Cortex of kidney (tissue), 1 donor: ENCODE measurements at places on chromosomes 3 and 15.

DNA sequence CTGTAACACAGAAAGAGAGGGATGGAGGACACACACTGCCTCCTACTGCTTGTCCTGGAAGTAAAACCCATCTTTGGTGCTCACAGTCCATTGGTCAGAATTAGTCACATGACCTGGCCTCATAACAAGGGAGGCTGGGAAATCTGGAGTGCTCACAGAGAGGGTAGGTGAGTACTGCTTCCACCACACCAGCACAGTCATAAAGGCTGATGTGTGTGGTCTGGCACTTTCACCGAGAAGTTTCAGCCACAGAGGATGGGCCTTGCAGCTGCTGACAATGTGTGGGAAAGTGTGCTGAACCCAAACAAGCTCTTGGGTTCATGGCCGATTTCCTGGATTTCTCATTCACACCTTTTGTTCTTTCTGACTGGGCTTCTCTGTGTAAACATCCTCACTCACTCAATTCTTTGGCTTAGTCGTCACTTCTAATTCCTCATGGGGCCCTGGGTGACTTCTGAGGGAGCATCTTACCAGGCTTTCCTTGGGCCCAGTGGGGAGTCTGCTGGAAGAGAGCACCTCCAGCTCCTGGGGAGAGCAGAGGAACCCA is 100.7 kb downstream of the ASB7 start:
- DNase-seq, result no peak

DNA sequence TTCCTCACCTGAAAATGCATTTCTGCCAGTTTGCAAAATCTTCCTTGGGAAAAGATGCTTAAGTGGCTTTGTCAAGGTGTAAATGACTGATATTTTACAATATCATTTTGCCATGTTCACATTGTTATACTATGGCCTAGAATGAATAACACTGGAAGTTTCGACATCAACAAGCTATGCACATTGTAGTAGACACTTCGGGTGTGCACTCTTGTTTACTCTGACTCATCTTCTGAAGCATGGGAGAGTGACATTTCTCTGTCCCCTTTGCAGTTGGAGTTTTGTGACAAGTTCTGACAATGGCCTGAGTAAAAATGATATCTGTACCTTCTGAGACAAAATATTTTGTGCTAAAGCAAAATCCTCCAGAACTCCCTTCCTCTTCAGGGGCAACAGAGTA is 567.0 kb upstream of the RGMA start:
- no peak for DNase-seq

GRCh38 chr3:55782351-55782750 is 295.2 kb upstream of the WNT5A start:
- no peak for DNase-seq

DNA sequence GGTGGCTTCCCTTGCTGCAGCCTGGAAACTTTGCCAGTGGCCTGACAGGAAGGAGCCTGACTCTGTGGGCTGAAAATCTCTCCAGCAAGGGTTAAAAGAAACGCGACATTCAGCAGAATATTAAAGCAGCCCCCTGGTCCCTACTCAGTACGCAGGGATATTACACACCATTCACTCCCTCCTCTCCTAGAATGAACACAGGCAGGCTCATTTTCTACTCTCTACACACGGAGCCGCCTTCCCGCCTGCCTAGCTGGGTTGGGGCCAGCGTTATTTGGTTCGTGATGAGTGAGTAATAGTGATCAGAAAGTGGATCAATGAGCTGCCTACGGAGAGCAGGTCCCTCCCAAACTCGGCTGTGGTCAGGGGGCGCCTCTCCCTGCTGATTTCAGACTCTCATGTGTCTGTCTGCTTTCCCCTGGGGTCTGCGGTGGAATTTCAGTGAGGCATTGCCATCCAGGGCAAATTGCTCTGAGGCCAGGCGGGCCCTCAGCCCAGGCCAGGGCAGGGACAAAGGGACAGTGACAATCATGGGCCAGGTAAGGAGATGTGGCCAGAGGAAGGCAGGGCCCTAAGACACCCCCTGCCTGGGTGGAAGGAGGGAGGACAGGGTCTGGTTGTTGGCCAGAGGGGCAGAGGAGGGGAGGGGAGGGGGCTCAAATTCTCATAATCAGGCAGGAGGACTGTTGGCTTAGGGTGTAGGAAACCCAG is 2.8 kb downstream of the EPHB1 start:
- DNase-seq, result no peak

DNA sequence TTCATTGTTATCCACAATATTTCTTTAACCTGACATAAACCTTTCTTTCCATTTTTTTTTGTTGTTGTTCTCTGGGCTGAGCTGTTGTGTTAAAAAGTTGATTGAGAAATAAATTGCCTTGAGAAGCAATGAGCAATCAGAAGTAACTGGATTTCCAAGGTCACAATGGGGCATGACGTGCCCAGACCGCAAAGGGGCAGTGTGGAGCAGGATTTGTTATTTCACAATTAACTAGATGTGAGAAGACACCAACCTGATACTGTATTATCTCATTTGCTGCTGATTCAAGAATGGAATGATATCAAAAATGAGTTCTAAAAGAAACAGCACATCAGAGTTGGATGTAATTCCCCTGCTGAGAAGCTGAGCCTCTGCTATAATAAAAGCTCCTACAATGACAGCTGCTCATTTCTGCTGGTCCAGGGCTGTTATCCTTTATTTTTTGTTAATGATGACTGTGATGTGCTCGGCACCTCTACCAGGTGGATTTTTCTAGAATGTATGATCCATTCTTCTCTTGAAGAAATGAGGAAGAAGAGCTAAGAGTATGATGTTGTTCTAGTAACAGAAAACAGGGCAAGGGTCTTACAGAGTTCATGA is 28.1 kb downstream of the CPNE4 start:
- no peak for DNase-seq

GRCh38 chr3:122621112-122621511 is 43.7 kb downstream of the PARP15 start:
- no peak for DNase-seq

DNA sequence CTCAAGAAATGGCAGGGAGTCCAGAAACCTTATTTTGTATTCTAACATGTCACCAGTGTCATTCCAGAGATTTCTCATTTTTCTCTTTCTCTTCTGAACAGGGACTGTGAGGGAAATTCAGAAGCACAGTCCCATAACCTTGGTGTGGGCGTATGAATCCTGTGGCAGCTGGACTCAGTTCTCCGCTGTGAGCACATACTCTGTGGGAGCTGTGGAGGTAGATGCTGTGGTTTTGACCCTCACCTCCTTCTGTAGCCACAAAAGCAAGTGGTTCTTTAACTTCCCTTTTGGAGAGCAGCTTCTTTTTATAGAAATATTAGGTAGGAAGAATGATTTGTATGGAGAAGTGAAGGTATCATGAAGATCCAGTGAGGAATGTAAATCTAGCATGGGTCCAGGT is 13.4 kb downstream of the TMEM207 start:
- DNase-seq, result no peak

- DNase-seq, result no peak
Measured at GRCh38 chr15:86892774-86893449, 813.2 kb downstream of the AGBL1 start.

- no peak for DNase-seq
Measured at GRCh38 chr3:159964166-159964973, 24.3 kb upstream of the IL12A start.

DNA sequence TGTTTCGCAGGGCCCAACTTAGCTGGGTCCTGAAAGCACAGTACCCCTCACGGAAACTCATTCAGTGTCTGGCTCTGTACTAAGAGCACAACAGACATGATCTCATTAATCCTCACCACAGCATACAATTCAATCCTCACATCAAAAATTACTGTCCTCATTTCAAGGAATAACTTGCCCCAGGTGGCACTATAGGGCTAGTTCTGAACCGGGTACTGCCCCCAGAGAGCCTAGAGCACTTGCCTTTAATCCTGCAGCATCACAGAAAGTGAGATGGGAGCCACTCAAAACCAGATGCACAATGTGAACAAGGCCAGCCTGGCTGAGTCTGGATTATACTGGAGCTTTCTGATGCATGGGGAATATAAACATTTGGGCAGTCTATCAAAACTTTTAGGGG is 122.6 kb downstream of the OSBPL10 start:
- no peak for DNase-seq

- no peak for DNase-seq
Measured at GRCh38 chr15:101562428-101563059, 73.0 kb upstream of the PCSK6 start.

- DNase-seq, result no peak
Measured at GRCh38 chr3:117059067-117059955, 349.7 kb downstream of the TUSC7 start.

DNA sequence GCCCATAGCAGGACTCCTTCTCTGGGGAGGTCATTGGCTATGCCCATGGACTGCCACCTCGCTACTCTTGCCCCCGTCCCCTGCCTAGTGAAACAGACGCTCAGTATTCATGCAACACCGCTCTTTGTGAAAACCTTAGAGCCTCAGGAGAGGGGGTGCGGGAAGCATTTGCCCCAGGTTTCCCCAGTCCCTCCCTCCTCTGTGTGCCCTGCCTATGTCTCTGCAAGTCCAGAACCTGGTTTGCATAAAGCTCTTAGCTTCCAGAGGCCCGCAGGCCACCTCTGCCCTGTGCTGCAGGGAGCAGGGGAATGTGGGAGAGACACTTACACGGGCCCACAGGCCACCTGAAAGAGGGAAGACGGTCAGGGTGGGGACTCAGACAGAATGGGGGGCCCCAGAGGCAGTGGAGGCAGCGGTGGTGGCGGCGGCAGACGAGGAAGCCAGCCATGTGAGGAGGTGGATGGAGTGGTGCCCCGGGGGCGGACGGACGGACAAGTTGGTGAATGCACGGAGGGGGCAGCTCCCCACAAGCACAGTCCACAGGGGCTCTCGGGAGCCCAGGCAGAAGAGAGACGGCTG is 33.8 kb upstream of the CTSH start:
- no peak for DNase-seq

GRCh38 chr3:122355612-122356011 is 27.4 kb downstream of the MIX23 start:
- DNase-seq, result no peak

DNA sequence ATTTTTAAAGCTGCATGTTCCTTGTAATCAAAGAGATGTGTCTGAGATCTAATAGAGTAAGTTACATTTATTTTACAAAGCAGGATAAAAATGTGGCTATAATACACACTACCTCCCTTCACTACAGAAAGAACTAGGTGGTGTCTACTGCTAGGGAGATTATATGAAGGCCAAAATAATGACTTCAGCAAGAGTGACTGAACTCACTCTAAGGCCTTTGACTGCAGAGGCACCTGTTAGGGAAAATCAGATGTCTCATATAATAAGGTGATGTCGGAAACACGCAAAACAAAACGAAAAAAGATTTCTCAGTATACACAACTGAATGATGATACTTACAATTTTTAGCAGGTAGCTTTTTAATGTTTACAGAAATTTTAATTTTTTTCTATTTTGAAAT is 19.1 kb downstream of the B3GNT5 start:
- no peak for DNase-seq

GRCh38 chr3:138300647-138301046 is 29.0 kb downstream of the NME9 start:
- no peak for DNase-seq

- no peak for DNase-seq
Measured at GRCh38 chr3:178602856-178603255, 66.6 kb downstream of the KCNMB2 start.

DNA sequence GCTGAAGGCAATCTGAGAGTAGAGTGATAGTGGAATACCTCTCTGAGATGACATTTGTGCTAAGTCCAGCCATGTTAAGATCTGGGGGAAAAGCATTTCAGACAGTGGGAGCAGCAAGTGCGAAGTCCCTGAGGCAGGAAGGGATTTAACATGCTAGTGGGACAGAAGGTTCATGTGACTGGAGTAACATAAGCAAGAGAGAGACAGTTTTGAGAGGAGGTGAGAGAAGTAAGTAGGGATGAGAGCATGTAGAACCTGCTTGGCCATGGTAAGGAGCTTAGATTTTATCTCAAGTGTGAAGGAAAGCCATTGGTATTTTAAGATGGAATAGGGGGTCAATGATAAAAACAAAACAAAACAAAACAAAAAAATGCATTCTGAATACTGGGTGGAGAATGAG is 358.6 kb upstream of the KCNH8 start:
- no peak for DNase-seq

GRCh38 chr3:175383371-175383770 is 524.2 kb downstream of the NAALADL2 start:
- DNase-seq, result no peak

DNA sequence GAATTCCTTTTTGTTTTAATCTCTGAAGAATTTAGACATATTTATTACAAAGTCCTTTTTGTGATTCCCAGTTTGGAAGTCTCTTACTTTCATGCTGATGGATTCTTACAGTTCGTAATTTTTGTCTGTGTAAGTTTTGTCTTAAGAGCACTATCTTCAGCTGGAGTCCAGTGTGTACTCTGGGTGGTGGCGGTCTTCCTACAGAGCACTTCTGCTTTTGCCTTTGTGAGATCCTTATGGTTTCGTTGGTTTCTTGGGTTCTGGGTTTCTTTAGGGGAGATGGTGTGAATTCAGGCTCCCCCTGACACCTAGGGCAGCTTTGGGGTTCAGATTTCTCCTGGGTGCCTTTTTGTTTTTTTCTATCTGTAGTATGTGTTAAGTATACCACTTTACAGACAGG is 45.3 kb downstream of the PLS1 start:
- DNase-seq, result no peak

- no peak for DNase-seq
Measured at GRCh38 chr3:104646196-104646595, 720.5 kb upstream of the ALCAM start.

DNA sequence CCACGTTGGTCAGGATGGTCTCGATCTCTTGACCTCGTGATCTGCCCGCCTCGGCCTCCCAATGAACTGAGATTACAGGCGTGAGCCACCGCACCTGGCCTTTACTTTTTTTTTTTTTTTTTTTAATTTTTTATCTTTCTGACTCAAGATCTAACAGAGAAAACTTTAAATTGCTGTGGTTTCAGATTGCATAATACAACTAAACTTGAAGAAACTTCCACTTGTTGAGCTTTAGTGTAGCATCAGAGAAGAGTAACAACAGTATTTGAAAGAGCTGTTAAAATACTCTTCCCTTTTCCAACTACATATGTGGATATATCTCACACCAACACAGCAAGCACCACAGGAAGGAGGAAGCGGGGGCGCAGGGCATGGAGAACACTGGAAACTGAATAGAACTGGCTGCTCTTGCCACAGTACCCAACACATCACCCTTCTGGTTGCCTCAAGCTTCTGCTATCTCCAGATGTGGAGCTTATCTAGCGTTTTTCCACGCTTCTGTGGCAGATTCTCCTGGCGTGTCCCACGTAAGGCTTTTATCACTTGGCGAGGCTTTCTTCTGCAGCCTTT is 45.4 kb downstream of the MAP6D1 start:
- no peak for DNase-seq

DNA sequence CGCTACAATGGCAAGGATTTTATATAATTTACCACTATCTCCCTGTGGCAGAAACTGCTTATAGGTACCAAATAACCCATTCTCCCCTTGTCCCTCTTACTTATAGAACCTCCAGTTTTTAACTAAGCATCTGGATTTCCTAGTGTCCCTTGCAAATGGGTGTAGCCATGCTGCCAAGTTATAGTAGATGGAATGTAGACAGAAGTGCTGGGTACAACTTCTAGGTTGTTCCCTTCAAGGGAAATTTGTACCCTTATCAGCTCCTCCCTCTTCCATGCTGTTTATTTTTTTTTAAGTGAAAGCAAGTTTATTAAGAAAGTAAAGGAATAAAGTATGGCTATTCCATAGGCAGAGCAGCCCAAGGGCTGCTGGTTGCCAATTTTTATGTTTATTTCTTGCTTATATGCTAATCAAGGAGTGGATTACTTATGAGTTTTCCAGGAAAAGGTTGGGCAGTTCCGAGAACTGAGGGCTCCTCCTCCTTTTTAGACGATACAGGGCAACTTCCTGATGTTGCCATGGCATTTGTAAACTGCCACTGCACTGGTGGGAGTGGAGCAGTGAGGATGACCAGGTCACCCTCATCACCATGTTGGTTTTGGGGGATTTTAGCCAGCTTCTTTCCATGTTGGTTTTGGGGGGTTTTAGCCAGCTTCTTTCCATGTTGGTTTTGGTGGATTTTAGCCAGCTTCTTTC is 40.1 kb upstream of the TM4SF19 start:
- DNase-seq, result no peak
